Fibroblast of skin of scalp (primary cell): ENCODE measurements at places on chromosomes 1 and 21.
A peak's percentile ranks its signal among the peaks of the same experiment; 100 is the strongest.

GRCh38 chr21:23496729-23497128 is 2110.6 kb downstream of the MRPL39 start:
- no peak for DNase-seq

DNA sequence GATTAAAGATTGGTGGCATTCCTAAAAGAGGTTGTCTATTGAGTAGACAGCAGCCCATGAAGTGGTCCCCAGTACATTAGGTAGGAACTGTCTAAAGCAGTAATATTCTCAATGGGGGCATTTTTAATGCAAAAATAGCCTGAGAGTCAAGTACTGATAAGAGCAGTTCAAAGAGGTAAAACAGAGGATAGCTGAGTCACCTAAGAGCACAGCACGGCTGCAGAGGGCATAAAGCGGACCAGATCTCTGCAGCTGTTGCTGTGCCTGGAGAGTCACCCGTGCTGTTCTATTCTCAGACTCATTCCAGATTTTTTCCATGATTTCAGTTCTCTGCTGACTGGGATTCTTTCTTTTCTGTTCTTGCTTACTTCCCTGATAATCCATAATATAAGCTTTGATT is 313.2 kb downstream of the OLFM3 start:
- no peak for DNase-seq

DNA sequence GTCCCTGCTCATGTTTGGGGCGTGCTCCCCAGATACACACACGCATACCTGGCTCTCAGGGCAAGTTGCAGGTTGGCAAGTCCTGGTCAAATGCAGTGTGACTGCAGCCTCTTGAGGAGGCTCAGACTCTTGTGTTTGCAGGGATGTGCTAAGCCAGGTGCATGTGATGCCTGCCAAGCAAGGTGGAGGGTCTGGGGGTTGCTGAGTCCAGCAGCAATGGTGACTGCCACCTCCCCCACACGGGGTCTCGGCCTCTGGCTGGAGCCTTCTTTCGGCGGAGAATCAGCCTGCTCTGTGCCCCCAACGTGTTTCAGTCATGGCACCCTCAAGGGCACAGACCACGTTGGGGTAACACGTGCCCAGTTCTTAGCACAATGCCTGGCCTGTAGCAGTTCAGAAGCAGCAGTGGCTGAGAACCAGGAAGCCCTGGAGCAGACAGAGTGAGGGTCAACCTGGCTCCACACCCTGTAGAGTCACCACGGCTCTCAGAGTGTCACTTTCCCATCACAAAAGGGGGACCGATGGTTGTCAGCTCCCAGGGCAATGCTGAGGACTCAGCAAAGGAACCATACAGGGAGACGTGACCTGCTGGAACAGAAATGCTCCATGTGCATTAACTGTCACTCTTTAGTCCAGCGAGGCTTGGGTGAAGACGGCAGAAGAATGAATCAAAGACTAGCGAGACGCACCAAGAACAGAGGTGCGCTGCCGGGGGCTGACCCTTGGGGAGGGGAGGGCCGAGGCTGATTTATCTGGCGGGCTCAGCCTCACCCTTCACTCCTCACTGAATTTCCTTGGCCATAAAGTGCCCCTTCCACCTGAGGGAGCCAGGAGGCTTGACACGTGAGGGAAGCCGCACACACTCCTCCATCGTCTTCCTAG is 109.0 kb downstream of the PGBD5 start:
- DNase-seq, result no peak

- peak; percentile 74 for DNase-seq
Measured at GRCh38 chr1:6625584-6626149, 999 bp downstream of the THAP3 start.

- DNase-seq, result no peak
Measured at GRCh38 chr1:48665708-48666407, 110.8 kb downstream of the BEND5 start.

DNA sequence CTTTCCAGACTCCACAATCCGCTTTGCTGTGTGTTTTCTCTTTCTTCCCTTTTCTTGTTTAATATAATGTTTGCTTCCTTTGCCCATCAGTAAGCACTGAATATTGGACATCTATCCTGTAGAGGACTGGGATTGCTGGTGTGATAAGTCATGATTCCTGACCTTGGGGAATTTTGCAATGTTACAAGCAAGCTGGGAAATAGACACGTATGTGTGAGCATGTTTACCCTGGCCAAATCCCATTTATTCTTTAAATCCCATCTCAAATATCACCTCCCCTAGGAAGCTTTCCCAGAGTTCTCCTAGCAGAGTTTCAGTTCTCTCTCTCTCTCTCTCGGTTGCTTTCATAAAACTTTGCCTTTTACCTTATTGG is 155.3 kb downstream of the ROR1 start:
- DNase-seq, result peak; percentile 44

GRCh38 chr1:185957441-185958363 is 223.5 kb downstream of the HMCN1 start:
- peak; percentile 73 for DNase-seq

GRCh38 chr1:168636200-168636599 is 59.8 kb downstream of the XCL1 start:
- no peak for DNase-seq

- no peak for DNase-seq
Measured at GRCh38 chr1:25916460-25916859, 10.2 kb upstream of the STMN1 start.

GRCh38 chr1:218945050-218945449 is 228.6 kb upstream of the LYPLAL1 start:
- DNase-seq, result no peak

GRCh38 chr1:4726620-4727341 is 72.4 kb downstream of the AJAP1 start:
- peak; percentile 21 for DNase-seq

- DNase-seq, result no peak
Measured at GRCh38 chr1:43933386-43934100, at the start of gene ARTN. Gene ARTN, plus strand, starts transcription at chr1:43933801. Its CDS starts 1,856 bp downstream, at chr1:43935657.

- no peak for DNase-seq
Measured at GRCh38 chr1:58497499-58497898, 49.0 kb downstream of the OMA1 start.

DNA sequence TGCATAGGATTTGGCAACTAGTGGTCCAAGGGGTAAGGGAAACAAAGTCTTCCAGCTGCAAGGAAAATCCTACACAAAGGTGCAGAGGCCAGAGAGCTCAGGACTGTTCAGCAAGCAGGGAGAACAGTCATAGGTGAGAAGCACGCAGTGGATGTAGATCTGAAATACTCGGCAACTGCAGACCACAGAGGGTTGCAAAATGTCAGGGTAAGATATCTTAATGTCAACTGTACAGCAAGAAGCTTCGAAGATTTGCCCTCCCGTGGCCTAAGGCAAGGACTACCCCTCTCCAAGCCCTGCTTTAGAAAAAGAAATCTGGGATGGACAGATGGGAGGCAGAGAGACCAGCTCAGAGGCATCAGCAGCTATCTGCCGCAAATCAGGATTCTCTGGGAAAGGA is 153.4 kb upstream of the IRF2BP2 start:
- DNase-seq, result no peak

- no peak for DNase-seq
Measured at GRCh38 chr1:69535490-69535889, 32.2 kb upstream of the LRRC7 start.

GRCh38 chr1:53348486-53349368 is 20.9 kb upstream of the LRP8 start:
- DNase-seq, result no peak

DNA sequence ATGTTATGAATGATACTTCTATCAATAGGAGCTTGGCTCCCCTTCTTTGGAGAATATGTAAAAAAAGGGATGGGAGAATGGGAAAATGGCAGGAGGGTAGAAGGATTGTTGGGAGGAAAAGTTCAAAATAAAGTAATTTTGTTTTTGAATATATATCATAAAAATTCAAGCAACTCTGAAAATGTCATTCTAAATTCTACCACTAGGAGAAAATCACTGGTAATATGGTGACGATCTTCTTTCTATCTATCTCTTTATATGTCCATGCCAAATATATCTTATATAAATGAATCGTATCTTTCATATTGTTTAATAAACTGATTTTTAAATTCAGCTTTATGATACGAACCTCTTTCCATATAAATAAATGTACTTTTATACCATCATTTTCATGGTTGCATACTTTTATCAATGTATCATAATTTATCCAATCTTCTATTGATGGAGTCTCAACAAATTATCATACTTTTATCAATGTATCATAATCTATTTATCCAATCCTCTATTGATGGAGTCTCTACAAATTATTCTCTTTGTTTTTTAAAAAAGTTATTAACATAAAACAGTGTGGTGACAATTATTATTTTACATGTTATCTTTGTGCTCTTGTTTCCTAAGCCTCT is 73.7 kb upstream of the MARK1 start:
- no peak for DNase-seq

- no peak for DNase-seq
Measured at GRCh38 chr1:3380469-3380868, 74.0 kb upstream of the ARHGEF16 start.

GRCh38 chr1:161096015-161096414 is 2.1 kb upstream of the KLHDC9 start:
- no peak for DNase-seq

GRCh38 chr1:48978413-48978812 is 201.7 kb upstream of the BEND5 start:
- DNase-seq, result no peak

GRCh38 chr21:33168886-33169285 is 60.9 kb upstream of the IFNAR2 start:
- no peak for DNase-seq

DNA sequence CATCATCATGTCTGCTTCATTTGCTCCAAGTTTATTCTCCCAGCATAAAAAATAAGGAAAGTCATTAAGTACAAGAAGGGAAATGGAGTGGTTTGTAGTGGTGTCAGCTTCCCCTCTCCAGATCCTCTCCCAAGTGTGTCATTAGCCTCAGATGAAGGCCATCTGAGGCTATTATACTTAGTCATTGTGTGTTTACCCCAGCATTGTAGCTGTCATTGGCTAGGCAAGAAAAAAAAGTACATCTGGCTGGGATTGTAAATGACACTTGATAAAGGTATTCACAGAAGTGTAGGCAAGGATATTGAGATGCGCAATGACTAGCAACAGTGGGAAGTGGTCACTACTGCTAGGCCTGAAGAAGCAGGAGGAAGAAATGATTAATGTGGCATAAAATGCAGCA is 316.9 kb upstream of the SGIP1 start:
- peak; percentile 35 for DNase-seq

DNA sequence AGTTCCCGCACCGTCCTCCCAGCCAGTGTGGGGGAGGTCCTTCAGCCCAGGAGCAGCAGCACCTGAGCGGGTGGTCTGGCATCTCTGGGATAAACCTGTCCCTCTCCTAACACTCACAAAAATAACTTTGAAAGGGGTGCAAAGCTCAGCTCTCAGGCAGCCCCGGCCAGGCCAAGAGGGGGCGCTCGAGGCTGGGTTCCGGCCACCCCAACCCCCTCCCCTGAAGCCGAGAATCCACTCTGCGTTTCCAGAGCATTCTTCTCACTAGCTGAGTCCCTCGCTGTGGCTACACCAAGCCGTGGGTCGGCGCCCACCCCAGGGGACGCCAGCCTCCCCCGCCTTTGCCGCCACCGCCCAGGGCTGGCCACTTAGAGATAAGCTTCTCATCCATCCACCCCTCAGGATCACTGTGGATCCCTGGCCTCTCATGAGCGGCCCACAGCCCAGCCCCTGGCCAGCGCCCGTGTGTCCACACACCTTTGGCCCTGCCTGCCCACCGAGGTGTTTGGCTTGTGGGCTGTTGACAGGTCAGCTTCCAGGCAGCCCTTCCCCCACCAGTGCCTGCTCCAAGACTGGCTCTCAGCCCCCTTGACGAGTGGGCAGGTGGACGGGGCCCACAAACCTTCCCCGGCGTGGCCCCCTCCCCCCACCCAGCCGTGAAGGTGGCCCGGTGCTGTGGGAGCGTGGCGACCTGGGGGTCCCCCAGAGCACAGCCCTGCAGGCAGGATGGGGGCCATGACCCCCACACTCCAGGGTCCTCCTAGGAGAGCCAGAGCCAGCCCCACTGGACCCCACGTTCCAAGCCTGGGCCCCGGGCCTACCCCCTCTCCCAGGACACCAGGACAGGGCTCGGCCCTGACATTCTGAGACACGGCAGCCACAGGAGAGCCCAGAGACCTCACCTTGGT is 1.9 kb downstream of the FTCD start:
- DNase-seq, result no peak

DNA sequence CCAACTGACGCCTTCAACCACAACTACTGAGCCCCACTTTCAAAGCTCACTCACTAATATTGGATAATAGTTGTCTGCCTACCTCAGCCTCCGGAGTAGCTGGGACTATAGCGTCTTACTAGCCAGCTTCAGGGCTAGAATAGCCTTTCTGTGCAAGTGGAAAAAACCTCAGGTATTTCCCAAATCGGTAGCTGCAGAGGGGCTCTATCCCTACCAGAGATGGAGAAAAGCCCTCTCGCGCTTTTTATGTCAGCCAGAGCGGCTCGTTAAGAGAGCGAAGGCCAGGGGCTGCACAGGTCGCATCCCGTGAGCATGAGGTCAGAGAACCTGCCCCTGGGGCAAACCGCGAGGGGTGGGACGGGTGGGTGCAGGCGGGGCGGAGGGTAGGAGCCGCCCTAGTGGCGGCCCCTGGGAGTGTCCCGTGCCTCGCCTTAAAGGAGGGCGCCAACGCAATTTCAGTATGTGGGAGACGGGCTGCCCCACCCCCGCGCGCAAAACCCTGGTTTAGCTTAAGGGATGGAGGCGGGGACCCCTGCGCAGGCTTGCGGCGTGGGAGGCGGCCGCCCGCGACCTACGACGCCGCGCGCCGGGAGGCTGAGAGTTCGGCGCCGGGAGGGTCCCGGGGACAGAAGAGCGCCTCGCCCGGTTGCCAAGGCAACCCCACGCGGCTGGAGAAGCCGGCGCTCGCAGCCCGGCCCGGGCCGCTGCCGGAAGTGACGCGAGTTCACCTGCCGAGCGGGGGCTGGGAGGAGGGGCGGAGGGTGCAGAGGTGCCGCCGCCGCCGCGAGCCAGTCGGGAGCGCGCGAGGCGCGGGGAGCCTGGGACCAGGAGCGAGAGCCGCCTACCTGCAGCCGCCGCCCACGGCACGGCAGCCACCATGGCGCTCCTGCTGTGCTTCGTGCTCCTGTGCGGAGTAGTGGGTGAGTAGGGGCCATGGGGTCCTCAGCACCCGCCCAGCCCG is at the start of gene CXADR:
CXADR (plus strand) TSS at position 791 of the 961 bp plus-strand sequence; CDS start at position 878, 87 bp downstream.
- DNase-seq, result no peak

DNA sequence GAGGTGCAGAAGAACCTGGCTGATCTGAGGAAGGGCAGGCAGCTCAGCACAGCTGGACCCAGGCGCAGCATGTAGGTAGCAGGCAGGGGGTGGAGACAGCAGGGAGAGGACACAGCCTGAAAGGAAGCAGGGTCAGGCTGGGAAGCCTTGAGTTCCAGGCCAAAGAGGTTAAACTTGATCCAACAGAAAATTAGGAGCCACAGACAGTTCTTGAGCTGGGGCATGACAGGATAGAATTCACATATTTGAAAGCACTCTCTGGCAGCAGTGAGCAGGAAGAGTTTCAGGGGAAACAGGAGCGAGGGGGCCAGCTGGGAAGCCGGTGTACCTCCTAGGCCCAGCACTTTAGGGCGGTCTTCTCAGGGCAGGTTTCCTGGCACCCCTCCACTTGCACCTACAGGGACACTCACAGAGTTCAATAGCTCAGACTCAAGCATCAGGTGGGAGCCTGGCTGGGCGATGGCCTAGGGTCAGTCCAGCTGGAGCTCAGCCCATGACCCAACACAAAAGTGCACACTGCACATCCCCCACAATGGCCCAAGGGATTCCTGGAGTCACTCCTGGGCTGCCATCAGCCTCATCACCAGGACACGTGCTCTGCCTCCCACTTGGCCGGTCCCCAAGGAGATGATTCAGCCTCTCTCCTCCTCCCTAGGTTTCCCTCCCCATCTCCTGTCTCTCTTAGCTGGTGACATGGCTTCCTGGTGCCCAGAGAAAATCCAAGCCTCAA is 22.7 kb downstream of the MATN1 start:
- DNase-seq, result peak; percentile 88

GRCh38 chr1:99751877-99752504 is 14.4 kb downstream of the FRRS1 start:
- DNase-seq, result no peak

- no peak for DNase-seq
Measured at GRCh38 chr1:225042263-225042662, 112.8 kb downstream of the DNAH14 start.
